Fibroblast of pulmonary artery (primary cell): ENCODE measurements at places on chromosomes 2 and 18.

GRCh38 chr2:21740484-21740883 lies 616.7 kb downstream of the TDRD15 start:
- no peak for DNase-seq

DNA sequence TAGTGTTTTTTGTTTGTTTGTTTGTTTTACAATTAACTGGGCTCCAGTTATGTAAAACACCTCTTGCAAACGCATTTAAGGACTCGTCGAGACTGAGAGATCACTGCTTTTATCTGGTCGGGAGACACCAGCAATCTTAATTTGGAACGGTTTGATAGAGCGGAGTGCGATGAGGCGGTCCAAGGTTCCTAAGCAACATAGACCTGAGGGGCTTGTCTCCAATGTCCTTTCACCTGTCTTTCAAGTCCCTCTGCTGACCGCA lies 729 bp upstream of the SELENOI start:
- DNase-seq, result no peak

DNA sequence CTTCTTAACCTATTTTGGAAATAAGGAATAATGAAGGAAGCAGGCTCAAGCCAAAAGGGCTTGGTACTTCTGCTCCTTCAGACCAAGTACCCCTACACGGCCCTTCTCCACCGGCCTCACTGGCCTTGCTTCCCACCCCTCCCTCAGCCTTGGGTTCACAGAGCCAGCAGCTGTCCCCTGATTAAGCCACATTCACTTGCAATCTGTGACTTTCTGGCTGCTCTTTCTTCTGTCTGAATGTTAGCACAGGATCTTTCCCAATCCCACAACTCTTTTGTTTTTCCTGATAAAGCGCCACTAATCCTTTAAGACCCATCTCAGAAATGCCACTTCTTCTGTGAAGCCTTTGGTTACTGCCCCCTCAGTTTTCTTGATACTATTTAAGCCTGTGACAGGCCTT lies 52.4 kb downstream of the REEP1 start:
- no peak for DNase-seq

DNA sequence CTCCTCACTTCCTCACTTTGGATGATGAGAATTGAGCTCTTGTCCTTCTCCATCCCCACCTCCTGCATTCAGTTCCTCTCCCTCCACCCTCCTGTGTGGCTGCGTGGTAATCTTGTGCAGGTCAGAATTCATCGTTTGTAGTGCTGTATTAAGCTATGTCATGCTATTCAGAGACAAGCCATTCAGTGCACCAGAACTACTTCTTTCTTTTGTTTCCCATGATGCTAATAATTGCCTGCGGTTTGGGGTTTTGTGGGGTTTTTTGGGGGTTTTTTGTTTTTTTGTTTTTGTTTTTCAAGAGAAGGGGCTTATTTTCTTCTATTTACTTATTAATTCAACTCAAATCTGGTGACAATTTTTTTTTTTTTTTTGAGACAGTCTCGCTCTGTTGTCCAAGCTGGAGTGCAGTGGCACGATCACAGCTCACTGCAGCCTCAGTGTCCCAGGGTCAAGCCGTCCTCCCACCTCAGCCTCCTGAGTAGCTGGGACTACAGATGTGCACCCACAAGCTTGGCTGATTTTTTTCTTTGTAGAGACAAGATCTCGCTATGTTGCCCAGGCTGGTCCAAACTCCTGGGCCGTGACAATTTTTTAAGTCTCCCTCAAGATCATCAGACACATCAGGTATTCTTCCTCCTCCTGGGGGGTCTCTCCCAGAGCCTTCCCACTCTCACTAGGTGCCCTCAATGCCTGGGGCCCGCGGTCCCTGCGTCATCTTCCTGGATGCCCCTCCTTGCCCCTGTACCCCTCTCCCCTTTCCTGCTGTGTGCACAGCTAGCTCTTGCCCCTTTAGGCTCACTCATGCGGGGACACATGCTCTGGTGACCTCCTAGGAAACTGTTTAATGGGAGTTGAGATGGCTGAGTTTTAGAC lies 37.8 kb downstream of the MAL start:
- DNase-seq, result no peak

- DNase-seq, result no peak
Measured at GRCh38 chr2:38152035-38152434, 76.1 kb upstream of the CYP1B1 start.

- no peak for DNase-seq
Measured at GRCh38 chr18:5997361-5997760, 102.0 kb upstream of the TMEM200C start.

DNA sequence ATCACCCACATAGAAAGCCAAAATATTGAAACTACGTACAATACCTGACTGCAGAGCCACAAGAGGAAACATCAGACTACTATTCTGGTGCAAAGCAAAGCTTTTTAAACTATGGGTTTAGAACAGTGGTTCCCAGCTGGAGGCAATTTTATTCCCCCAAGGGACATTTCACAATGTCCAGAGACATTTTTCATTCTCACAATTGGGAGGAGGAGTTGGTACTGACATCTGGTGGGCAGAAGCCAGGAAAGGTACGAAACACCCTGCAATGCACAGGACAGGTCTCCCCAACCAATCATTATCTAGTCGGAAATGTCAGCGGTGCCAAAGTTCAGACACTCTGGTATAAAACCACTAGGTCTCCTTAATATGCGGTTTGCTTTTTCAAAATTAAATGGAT lies 88.4 kb upstream of the ARL5A start:
- DNase-seq, result no peak

DNA sequence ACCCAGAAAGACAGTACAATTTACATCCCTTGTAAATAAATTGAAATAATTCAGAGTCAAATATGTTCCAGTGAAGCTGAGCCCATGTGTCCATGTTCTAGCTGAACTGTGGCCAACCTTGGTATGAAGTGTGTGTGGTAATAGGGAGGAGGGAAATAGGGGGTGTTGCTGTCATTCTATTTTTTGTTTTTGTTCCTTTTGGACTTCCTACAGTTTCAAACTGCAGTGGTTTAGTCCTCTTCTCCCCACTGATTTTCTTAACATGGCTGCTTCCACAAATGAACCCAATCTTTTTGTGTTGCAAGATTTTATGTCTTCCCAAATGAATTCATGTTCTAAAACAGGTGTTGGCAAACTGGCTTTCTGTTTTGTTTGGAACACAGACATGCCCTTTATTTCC lies 156.9 kb downstream of the CCBE1 start:
- peak; percentile 26 for DNase-seq

- DNase-seq, result peak; percentile 84
Measured at GRCh38 chr2:190847504-190848081, 33.0 kb upstream of the GLS start.

DNA sequence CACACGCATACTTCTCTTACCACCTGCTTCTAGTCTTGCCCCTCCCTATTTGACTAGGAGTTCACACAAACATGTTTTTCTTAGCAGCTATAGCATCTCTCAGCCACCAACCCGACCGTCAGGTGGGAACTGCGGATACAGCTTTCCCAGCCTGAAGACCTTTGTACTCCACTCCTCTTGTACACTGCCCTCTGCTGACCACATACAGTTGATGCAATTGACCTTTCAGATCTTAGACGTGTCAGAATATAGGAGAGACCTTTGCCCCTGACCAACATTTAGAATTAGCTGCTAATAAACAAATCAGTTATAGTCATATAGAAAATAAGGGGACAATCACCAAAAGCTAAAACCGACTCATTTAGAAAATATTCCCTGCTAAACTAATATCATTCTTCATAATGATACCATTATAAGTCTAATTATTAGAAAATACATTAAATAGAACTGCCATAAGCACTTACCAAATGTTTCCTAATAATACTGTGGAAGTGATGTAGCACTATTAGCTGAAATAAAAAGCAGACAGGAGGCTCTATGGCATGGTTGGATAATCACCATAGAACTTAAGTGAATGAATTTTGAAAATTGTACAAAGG lies 208.4 kb downstream of the RAD51AP2 start:
- peak; percentile 58 for DNase-seq

GRCh38 chr2:45272549-45273265 lies 263.5 kb upstream of the SIX2 start:
- DNase-seq, result no peak

DNA sequence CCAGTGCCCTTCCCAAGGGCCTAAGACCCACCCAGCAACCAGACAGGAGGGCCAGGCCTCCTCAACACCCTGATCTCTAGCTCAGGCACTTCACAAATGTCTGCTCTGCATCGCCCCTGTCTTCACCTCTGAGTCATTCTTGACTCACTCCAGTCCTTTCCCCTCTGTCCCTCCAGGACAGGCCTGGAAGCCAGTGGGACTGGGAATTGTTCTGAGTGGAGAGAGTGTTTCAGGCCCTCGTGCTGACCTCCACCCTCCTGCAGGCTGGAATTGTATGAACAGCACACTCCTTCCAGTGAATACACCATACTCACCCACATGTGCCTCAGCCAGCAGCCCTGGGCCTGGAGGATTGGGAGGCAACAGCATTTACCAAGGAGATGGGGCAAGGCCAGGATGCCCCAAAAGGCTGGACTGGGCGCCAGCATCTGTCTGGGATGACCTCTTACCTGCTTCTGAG lies 304.2 kb downstream of the CYP26B1 start:
- peak; percentile 71 for DNase-seq

DNA sequence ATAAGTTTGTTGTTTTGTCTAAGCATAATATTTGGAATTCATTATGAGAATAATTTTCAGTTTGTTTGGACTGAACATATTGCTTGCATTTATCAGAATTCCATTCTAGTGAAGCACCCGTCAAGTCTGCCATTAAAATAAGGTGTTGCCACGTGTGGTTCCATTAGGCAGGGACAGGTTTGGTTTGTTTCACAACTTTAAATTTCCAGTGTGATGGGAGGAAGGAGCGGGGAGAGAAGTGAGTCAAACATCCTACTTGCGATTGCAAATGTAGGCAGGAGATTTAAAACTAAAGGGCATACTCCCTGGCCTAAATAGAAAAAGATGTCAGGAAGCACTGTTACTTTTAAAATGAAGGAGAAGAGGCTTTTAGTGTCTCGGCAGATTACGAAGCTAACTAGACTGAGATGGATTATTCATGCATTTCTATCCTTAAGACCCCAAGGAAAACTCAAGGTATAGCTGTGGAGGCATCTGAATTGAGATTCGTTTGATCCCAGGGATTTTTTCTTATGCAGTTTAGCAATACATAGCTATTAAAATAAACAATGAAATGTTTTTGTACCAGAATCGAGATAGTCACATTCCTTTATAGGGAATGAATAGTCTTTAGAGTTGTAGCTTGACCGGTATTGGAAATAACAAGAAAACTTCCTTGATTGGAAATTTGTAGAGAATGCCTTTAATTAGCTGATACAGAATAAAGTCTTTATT lies 19.8 kb downstream of the GRHL1 start:
- DNase-seq, result no peak

- no peak for DNase-seq
Measured at GRCh38 chr2:198905881-198906612, 551.7 kb downstream of the SATB2 start.

GRCh38 chr18:46497129-46497528 lies 159.9 kb downstream of the LOXHD1 start:
- peak; percentile 29 for DNase-seq

GRCh38 chr2:26886736-26887135 lies 38.8 kb downstream of the DPYSL5 start:
- DNase-seq, result no peak

GRCh38 chr18:61549416-61549815 lies 216.2 kb downstream of the CDH20 start:
- no peak for DNase-seq

GRCh38 chr2:1640301-1641135 lies 103.8 kb downstream of the PXDN start:
- DNase-seq, result no peak

GRCh38 chr2:13560322-13560721 lies 843.6 kb downstream of the TRIB2 start:
- DNase-seq, result no peak

GRCh38 chr2:19419211-19419880 lies 60.9 kb upstream of the OSR1 start:
- no peak for DNase-seq

GRCh38 chr2:201127570-201127969 lies 11.6 kb downstream of the CFLAR start:
- DNase-seq, result peak; percentile 75

DNA sequence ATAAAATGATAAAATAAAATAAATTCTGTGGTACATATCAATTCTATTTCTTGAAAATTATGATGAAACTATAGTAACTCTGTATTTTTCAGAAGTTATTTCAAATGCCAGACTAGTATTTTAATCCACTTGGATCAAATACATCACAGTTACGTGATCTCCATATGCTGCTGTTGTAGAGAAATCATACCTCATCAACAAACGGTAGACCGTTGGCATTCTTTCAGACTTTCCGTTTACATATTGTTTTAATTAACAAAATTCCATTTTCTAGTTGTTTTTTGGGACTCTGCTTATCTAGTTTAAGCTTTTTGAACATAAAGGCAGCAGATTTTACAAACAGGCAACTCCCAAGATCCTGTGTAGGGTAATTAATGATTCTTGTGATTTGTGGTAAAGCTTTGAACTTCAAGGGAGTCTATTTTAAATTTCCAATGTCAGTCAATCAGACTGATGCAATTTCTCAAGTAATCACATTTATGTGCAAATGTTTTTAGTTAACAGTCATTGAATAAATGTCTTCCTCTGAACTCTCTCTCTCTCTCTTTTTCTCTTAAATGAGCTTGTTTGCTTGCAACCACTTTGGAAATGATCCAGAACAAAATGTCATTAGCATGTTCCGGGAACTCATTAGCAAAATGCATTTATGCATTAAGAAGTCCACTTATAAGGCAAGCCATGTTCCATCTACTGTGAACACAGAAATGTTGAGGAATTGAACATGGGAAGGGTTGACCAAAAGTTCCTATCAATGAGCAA lies 31.8 kb downstream of the NYAP2 start:
- no peak for DNase-seq

- no peak for DNase-seq
Measured at GRCh38 chr2:71256421-71256820, 29.5 kb upstream of the PAIP2B start.
